Smooth muscle cell of the coronary artery (primary cell): ENCODE measurements at places on chromosomes 11 and 22. TPM values are rescaled to one million over a fixed set of nuclear protein-coding genes. Genes with fewer than 3 reads are reported as not detected.

Gene RABL2B
- total RNA-seq: 8.0 and 15.9 TPM in 2 replicates

Gene IL10RA
- total RNA-seq: 0.08 TPM in 1 of 2 replicates, not detected in the other

Gene P2RY2
- 2.0 TPM in 1 of 2 replicates, not detected in the other for total RNA-seq

Gene ADAMTS15
- total RNA-seq: 27.0 and 42.8 TPM in 2 replicates

Gene ABCC8
- total RNA-seq: under 0.01 TPM in 1 of 2 replicates, not detected in the other

Gene MYEOV
- 1.4 TPM in 1 of 2 replicates, not detected in the other for total RNA-seq
